ENCODE measurements at places on chromosomes 16 and 17.
A peak's percentile ranks its signal among the peaks of the same experiment; 100 is the strongest.

- peak; percentile 55 for DNase-seq
Measured at GRCh38 chr17:49209061-49209571, 1.3 kb downstream of the GNGT2 start.

DNA sequence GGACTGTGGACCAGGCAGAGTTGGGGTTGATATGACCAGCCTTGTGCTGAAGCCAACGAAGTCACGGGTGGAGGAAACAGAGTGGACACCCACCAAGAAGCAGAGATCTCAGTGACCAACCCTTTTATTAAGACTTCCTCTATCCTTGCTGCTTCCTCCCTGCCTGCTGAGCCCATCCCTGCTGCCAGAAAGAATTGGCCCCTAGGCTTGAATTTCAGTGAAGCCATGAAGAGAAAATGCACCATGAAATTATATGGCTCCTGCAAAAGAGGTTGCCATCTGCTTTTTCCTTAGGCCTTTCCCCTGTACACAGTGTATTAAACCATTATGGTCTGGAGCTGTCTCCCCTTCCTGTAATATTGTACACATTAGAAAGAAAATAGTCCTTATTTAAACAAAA is 246.7 kb downstream of the HS3ST3B1 start:
- no peak for DNase-seq

DNA sequence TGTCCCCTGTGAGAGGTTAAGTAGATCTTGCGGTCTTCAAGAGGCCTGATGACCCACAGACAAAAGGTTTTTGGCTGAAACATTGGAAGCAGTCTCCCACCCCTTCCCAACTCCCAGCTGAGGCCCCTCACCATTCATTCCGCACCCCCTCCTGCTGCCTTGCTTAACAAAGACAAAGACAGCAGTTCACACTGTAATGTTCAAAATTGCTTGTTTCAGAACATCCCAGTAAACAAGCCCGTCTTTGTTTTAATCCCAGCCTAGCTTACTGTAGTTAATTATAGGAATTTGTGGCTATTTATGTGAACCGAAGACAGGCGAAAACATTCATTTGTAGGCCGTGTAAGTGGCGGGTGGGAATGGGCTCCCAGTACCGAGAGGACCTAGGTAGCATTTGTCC is 55.7 kb downstream of the IRX5 start:
- DNase-seq = no peak

- DNase-seq = peak; percentile 68
Measured at GRCh38 chr17:39617446-39618245, 9.1 kb upstream of the PPP1R1B start.

- no peak for DNase-seq
Measured at GRCh38 chr17:70786081-70786480, 616.7 kb downstream of the KCNJ2 start.

- no peak for DNase-seq
Measured at GRCh38 chr16:46757339-46758050, 9.4 kb upstream of the MYLK3 start.

DNA sequence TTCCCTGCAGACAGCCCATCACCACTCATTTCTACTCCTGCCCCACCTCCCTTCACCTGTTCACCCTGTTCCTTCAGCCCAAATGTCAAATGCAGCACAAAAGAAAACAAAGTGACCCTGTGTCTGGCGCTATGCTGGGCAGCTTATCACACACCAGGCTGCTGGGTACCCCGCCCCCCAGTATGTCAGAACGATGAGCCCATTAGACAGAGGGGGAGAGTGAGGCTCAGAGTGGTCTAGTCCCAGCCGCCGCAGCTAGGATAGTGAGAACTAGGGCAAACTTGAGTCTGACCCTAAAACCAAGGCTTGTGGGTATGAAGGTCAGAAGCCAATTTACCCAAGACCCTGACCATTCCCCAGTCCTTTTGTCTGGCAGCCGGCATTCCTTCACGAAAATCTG is 4.0 kb downstream of the TNP2 start:
- DNase-seq = no peak

DNA sequence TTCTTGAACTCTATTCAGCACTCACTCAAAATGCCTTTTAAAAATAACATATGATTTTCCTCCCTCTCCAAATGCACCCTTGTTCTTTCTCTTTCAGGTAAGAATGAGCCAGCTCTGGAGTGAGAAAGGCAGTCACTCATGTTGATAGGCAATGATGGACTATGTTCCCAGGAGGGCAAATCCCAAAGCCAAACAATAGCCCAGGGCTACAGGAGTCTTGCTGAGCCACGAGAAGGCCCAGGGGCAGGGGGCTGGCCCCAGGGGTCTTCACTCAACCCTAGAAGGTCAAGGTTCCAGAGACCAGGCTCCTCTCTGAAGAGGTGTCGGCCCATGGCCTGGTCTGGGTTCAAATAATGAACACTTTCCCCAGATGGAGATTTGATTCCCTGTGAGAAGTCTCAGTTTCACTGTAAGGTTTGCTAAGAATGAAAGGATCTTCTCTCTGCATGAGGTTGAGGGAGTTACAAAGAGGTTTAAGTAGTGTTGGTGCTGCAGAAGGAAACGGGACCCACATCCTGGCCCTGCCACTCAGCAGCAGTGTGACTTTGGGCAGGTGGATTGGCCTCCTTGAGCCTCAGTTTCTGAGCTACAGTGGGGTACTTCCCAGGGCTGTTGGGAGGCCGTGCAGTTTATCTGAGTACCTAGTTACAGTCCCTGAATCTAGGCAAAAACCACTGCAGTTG is 49.0 kb downstream of the RTN4RL1 start:
- no peak for DNase-seq

GRCh38 chr17:76095943-76096342 is 7.6 kb downstream of the EXOC7 start:
- DNase-seq = no peak

GRCh38 chr17:13984956-13985355 is 84.3 kb upstream of the COX10 start:
- no peak for DNase-seq

DNA sequence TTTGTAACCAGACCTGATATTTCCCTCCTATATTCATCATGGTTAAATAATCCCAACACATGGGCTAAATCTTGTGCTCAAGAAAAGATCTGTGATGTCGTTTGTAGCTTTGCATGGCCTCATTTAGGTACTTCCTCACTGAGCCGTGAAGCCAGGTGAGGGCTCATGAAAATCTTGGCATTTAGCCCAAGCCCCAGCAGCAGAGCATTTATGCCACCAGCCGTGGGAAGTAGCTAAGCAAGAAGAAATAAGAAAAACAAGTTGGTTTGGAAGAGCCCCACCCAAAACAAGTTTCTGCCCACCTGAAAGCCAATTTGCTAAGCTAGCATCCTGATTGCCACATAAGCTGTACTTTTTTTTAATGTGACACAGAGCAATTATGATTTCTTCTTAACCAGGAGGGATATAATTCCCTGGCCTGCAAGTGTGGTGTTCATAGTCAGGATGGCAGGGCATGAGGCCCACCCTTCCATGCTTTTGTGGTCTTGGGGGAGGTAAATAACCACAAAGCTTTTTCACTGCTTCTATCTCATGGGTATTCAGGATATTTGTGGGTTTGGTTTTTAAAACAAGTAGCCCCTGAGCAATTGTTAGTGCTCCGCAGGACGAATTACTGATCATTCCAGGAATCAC is 10.5 kb downstream of the TMIGD1 start:
- DNase-seq = no peak

- no peak for DNase-seq
Measured at GRCh38 chr17:6526362-6527152, 29.8 kb downstream of the PITPNM3 start.

- no peak for DNase-seq
Measured at GRCh38 chr16:12511708-12512107, 292.0 kb downstream of the CPPED1 start.

DNA sequence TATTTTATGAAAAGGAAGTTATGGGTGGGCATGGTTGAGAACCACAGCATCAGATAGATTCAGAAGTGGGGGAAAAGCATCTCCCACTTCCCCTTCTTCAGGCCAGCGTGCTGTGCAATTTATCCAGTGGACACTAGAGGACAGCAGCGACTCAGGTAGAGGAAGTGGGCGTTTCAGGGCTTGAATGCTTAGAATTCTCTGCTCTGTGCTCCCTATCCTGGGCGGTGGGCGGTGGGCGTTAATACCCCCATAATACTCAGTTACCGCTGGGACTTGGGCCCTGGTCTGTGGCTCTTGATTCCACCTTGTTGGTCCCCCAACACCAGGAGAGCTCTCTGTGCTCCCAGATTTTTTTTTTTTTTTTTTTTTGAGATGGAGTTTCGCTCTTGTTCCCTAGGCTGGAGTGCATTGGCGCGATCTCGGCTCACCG is 3.7 kb upstream of the LYZL6 start:
- DNase-seq = peak; percentile 57

- peak; percentile 61 for DNase-seq
Measured at GRCh38 chr17:72702998-72703397, 389.5 kb downstream of the SLC39A11 start.

DNA sequence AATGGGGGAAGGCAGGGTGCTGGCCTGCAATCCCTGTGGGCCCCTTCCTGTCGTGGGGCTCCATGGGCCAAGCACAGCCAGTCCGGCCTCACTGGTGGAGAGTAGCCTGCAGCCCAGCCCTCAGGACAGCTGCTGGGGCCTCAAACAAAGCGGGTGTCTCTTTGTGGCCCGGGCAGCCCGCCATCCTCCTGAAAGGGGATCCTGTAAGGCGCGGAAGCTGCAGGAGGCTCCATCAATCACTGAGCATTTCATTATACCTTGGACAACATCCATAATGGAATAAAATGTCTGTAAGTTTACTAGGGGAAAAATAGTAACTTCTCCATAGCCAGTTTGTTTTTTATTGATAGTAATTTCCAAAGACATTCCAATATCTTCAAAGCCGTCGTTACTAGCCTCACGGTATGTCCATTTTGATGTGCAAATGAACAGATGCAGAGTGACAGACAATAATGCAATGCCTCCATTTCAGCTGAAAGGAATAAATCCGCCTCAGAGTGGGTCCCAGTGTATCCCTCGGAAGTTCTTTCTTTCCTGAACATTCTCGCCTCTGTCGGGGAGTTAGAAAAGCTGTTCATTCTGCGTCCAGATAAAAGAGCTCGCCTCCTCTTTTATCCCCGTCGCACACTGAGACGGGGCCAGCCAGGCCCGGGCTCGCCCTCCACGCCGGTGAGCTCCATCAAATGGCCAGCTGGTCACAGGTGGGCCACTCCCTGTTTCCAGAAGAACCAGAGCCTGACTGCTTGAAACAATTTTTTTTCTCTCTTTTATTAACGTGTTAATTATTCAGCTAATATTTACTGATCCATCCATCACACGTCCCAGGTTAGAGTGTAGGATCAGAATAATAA is 14.4 kb downstream of the WSCD1 start:
- DNase-seq = no peak

- DNase-seq = no peak
Measured at GRCh38 chr17:36515837-36516236, 18.8 kb downstream of the MYO19 start.

DNA sequence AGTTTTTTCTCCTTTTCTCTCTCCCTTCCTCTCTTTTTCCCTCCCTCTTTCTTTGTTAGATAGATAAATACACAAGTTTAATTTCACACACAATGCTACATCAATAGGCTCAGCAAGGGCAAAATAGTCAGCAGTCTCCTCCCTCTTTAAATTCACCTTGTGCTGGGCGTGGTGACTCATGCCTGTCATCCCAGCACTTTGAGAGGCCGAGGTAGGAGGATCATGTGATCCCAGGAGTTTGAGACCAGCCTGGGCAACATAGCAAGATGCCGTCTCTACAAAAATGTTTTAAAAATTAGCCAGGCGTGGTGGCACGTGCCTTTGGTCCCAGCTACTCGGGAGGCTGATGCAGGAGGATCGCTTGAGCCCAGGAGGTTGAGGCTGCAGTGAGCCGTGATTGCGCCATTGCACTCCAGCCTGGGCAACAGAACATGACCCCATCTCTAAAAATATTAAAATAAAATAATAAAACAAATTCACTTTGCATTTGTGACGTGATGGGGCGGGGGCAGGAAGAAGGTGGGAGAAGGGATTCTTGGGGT is 27.4 kb downstream of the IL21R start:
- DNase-seq = no peak

DNA sequence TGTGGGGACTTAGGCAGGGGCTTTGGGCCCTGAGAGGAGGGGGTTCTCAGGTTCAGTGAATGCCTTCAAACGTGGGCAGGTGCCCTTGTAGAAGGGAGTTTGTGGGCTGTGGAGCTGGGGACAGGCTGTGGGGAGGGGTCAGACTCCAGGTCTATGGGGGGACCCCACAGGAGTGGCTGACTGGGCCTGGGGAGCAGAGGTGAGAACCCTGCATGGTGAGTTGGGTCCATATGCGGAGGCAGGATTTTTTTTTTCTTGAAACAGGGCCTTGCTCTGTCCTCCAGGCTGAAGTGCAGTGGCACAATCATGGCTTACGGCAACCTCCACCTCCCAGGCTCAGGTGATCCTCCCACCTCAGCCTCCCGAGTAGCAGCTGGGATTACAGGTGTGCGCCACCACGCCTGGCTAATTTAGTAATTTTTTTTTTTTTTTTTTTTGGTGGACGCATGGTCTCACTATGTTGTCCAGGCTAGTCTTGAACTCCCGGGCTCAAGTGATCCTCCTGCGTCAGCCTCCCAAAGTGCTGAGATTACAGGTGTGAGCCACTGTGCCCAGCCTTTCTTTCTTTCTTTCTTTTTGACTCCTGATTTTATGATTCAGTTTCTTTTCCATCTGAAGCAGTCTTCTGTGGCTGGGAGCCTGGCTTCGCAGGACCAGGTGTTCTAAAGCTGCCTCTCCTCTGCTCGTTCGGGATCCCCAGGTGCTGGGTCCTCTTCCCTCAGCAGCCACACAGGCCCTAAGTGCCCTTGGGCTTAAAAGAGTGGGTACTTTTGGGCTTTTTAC is 19.0 kb upstream of the ADCY7 start:
- no peak for DNase-seq

DNA sequence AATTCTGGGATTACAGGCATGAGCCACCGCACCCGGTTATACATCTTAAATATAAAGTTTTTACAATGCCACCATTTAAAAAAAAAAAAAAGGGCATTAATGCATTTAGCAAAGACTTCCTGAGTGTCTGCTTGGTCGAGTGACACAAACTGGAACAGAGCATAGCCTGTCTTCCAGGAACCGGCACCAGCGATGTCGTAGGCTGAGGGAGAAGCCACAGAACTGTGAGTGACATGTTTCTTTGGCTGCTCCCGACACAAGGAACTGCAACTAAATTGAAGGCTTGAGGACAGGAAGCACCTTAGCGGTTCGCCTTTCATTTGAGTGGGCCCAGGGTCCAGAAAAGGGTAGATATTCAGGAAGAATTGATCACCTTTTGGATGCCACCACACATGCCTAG is 717.8 kb downstream of the MAF start:
- no peak for DNase-seq

GRCh38 chr16:83248735-83249463 is 558.9 kb upstream of the HSBP1 start:
- no peak for DNase-seq

GRCh38 chr17:59668816-59669215 is 38.4 kb downstream of the PTRH2 start:
- DNase-seq = peak; percentile 94

- no peak for DNase-seq
Measured at GRCh38 chr16:4383591-4384444, 12.2 kb downstream of the VASN start.

GRCh38 chr17:2277429-2278170 is 26.0 kb downstream of the SMG6 start:
- DNase-seq = no peak

DNA sequence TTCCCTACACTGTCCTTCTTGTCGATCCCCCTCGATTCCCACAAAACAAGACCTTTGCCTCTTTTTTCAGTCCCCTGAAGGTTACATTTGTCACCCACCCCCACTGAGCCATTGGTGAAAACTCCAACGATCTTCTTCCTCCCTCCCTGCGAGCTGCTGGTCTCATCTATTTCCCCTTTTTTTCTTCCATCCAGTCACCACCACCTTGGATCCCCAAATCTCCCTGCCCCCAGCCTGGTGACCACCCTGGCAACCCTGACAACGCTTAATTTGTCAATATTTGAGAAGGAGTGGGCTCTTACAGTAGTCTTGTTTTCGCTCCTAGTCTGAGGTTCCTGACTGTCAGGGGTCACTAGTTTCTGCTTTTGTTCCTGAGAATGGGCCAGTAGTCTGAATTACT is 62.9 kb downstream of the SMPD3 start:
- DNase-seq = no peak
